ENCODE measurements at places on chromosomes 3 and 15.

- DNase-seq: no peak
These were observed 89.7 kb upstream of the FGF12 start for GRCh38 chr3:192817053-192817452.

DNA sequence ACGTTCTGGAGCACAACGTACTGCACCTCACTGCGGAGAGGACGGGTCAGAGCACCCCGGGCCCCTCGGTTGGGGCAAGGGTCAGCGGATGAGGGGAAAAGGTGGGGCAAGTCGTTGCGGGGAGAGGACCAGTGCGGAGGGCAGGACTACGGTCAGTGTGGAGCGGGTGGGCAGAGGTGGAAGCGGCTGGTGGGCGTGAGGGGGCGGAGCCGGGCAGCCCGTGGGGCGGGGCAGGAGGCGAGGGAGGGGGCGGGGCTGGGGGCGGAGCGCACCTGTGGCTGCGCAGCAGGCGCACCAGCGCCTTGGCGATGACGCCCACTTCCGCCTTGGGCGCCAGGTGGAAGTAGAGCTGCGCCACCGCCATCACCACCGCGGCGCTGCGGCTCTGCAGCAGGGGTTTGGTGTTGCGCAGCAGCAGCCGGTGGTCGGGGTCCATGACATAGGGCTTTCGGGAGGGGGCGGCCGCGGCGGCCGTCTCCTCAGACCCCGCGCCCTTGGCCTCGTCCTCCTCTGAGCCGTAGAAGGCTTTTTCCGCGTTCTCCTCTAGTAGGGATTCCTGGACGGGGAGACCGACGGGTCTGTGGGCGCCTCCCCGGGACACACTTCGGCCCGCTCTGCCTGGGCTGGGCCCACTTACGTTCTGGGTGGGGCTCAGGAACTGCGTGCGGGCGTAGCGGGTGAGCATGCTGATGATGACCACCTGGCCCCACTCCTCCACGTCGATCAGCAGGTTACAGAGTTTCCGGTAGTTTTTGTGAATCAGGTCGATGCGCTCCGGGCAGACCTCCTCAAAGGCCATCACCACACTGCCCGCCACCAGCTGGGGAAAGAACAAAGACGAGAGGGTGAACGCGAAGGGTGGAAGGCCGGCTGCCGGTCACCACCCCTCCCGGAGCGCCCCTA, 29.2 kb downstream of the AP3B2 start:
- no peak for DNase-seq

GRCh38 chr3:173976281-173976680, 578.7 kb downstream of the NLGN1 start:
- no peak for DNase-seq

DNA sequence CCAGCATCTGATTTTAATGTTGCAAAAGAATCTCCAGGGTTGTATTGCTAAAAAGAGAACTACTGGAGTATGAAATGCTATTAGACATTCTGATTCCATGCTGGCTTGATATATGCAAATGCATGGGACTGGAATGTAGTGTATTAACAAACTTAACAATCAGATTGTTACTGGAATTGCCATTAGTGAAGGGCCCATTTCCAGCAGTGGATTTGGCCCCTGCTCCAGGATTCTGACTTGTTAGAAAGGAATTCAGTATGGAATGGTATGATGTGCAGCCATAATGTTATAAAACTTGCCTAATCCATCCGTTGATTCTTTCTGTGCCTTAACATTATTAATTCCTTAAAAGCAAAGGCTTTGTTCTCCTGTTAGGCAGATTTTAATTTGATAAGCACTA, 7.9 kb downstream of the ARRDC4 start:
- DNase-seq: no peak

- no peak for DNase-seq
These were observed 20.8 kb upstream of the RNF111 start for GRCh38 chr15:58966698-58967097.

- DNase-seq: no peak
These were observed 50.4 kb downstream of the FOXB1 start for GRCh38 chr15:60054472-60054871.

GRCh38 chr3:161274691-161275298, 53.7 kb downstream of the NMD3 start:
- no peak for DNase-seq

DNA sequence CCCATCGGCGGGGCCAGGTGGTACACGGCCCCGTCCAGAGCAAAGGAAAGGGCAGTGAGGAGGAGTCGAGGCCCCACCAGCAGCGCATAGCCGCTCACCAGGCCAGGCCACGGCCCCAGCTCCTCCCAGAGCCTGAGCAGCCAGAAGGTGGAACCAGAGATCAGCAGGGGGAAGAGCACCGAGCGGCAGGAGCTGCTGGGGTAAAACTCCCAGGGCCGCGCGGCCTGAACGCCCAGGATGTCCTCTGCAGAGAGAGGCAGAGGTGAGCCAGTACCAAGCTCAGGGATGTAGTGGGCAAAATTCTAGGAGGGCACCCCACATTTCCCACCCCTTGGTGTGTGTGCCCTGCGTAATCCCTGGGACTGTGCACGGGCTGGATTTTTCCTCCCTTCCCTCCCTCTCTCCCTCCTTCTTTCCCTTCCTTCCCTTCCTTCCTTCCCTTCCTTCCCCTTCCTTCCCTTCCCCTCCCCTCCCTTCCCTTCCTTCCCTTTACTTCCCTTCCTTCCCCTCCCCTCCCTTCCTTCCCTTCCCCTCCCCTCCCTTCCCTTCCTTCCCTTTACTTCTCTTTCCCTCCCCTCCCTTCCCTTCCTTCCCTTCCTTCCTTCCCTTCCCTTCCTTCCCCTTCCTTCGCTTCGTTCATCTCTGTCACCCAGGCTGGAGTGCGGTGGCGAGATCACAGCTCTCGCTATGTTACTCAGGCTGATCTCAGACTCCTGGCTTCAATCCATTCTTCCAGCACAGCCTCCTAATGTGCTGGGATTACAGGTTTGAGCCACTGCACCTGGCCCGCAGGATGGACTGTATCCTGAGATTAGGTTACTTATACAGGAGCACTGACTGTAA, 6.3 kb upstream of the NCBP2 start:
- DNase-seq: no peak

DNA sequence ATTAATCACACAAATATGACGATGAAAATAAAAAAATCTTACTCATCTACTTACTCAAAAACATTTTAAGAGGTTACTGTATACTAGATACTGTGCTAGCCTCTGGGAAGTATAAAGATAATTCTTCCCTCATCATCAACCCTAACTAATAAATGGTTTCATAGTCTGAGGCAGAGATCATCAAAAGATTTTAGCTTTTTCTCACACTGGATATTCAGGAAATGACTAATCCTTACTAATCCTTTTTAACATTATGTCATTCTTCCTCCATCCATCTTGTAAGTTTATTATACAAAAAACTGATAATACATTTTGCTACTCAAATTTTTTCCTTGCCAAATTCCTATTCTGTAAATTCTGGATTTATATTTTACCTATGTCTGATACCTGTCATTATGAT, 29.7 kb downstream of the ACAD11 start:
- DNase-seq: no peak

All from smooth muscle cell of the brain vasculature (primary cell).